Mammary epithelial cell (primary cell): ENCODE measurements at places on chromosomes 3 and 15. TPM values are rescaled to one million over a fixed set of nuclear protein-coding genes. Genes with fewer than 3 reads are reported as not detected.

DNA sequence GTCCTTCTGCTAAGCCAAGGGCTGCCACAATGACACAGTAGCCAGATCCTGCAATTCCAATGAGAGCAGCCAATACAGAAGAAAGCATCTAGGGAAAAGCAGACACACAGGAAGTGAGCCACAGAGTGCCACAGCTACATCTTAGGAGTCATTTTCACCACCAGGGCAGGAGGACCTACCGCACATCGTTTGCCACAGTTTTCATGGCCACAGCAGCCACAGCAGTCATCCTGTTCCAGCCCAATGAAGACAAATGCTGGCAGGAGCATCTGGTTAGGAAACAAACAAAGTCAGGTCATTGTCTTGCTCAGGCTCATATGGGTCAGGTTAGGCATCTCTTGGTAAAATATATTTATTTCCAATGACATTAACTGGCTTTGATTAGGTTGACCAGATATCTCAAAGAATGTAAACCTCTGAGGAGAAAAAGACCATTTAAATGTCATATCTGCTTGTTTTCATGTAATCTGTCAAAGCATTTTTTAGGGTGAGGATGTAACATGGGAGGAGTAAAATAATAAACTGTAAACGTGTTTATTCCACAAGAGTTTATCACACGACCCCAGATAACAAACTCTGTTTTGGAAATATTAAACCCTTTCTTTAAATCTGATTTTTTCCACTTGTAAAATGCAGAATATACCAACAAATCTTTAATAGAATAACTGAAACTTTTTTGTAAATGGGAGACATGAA is 1.8 kb downstream of the TM4SF1 start:
- peak; percentile 61 for DNase-seq

- no peak for DNase-seq
Measured at GRCh38 chr15:32877252-32878019, 159.6 kb downstream of the GREM1 start.

- peak; percentile 91 for DNase-seq
Measured at GRCh38 chr3:65963787-65964677, 74.7 kb downstream of the MAGI1 start.

GRCh38 chr15:62241135-62241770 is 76.2 kb upstream of the C2CD4B start:
- peak; percentile 5 for DNase-seq

GRCh38 chr15:74902295-74903075 is 4.2 kb downstream of the FAM219B start:
- no peak for DNase-seq

GRCh38 chr3:122324871-122325323 is at the start of gene CSTA:
TSS of gene CSTA (plus strand) at chr3:122325248. CDS start at chr3:122325293, 45 bp downstream.
- DNase-seq: peak; percentile 96

DNA sequence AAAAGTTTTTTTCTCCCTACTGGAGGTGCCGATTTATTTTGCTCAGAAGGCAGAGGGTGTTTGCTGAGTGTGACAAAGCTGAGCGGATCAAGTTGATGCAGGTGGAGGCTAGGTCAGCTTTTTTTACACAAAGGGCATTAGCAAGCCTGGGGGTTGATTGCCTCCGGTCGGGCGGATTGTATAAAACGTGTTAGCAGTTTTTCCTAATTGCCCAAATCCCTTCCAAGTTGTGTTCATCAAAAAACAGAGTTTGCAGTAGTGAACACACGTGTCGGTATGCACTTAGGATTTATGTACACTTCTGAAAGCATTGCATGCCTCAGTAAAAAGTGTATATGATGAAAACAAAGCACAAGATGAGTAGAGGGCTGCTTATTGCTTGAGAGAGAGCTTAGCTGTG is 2.6 kb downstream of the GPR160 start:
- DNase-seq: no peak

- DNase-seq: peak; percentile 51
Measured at GRCh38 chr3:155323063-155323666, 29.7 kb upstream of the STRIT1 start.

DNA sequence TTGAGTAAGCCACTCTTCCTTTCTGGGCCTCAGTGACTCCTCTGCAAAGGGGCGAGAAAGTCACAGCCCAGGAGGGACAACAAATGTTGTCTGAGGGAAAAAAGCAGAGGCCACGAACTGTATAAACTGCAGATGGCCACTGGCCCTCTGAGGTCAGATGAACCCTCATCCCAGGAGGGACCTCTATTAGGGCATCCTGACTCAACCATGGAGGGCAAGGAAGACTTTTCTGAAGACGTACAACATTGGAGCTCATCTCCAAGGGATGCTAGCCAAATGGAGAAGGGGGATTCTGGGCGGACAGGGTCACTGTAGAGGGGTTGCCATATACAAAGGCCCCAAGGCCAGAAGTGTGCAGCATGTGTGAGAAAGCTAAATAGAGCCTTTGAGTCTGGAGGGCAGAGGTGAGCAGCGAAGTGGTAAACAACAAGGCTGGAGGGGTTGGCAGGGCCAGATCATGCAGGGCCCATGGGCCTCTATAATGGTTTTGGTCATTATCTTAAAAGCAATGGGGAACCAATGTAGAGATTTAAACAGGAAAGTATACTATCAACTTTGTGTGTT is 16.7 kb downstream of the GRAMD2A start:
- DNase-seq: no peak

DNA sequence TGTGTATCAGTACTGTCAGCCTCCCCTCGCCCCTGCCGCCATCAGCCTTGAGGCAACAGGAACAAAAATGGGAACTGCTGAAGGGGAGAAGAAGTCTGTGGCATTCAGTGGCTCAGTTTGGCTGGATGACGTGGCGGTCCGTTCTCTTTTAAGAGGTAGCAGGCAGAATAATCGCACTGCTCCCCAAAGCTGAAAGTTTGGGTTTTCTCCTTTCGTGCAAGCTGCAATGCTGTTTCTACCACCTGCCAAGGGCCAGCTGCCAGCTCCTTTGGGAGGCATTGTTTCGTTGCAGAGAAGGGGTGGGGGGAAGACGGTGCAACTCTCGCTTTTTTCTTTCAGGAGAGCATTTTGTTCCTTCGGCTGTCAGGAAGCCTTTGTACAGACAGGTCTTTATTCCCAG is 369.6 kb upstream of the RORA start:
- DNase-seq: no peak

DNA sequence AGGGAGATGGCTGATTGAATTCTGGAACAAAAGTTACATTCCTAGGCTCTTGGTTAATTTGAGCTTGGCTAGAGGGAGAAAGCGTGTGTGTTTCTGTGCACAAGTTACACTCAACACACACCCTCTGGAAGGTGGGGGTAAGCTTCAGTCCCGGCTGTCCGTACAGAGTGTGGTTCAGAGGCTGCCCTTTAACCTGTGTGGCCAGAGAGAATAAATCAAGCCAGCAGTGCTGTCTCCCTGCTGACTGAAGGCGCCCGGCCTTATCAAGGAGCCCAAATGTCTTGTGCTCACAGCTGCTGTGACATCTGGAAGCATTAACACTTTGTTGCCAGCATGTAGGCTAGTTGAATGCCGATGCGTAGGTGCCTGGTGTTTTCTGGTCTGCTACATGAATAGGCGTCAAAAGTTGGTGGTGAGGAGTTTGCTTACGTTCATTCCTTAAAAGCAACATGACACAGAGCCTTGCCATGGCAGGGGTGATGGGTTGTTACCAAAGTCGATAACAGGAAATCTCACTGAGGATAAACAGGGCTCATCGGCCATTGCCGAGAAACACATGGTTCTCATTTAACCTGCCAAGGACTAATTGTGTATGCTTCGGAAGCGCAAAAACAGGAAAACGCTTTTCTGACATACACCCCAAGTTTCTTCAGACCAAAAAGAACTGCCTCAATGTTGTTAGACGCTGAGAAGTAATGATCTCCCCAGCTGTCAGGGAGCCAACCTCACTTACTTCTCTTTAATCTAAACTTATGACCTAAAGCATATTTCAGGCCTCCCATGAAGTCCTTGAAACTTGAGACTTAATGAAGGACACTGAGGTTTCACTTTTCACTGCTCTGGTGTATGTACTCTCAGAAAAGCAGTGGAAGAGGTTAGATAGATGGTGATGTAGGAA is 95.8 kb upstream of the CTDSPL start:
- no peak for DNase-seq

DNA sequence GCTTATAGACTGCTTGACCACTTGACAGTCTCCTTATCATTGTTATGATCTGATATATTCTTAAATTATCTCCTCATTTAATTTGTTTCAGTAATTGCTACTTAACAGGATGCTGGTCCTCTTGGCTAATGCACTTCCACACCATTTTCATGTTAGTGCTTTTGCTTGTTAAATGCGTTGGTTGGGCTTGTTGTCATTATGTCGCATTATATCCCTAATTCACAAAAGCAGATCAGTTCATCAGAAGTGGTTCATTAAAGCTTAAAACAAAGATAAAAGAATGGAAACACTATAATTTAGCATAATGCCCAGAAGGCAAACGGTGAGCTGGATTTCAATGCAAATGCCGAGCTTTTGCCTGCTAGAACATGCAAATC is 17.1 kb upstream of the EHHADH start:
- DNase-seq: no peak

DNA sequence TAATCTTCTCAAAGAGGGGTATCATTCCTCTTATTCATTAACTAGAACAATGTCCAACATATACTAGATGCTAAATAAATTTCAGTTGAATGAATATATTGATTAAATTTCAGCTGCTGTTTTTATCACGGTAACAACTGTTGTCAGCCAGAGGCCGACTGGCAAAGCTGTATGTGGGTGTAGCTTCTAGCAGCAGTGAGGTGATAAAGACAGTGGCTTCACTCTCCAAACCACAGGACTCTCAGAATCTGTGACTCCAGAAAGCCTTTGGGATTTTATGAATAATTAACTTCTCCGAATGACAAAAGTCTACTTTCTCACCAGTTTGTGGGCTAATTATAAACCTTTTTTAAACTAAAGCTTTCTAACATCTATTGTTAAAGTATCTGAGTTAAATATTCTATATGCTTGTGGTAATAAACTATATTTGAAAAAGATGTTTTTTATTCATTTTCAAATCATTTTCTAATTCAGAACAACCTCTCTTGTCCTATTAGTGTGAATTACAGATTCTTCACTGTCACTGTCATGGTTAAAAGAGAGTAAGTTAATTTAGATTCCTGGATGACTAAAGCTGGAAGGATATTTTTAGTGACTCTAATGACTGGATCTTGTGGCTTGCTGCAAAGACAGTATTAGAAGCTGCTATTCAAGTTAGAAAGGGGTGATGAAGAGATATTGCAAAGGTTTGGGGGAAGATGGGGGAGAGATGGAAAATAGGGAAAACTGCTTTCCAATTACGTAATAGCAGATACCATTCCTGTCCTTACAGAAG is 796.4 kb upstream of the ARPP21 start:
- no peak for DNase-seq

- DNase-seq: peak; percentile 30
Measured at GRCh38 chr15:70140543-70141375, 43.0 kb upstream of the TLE3 start.

DNA sequence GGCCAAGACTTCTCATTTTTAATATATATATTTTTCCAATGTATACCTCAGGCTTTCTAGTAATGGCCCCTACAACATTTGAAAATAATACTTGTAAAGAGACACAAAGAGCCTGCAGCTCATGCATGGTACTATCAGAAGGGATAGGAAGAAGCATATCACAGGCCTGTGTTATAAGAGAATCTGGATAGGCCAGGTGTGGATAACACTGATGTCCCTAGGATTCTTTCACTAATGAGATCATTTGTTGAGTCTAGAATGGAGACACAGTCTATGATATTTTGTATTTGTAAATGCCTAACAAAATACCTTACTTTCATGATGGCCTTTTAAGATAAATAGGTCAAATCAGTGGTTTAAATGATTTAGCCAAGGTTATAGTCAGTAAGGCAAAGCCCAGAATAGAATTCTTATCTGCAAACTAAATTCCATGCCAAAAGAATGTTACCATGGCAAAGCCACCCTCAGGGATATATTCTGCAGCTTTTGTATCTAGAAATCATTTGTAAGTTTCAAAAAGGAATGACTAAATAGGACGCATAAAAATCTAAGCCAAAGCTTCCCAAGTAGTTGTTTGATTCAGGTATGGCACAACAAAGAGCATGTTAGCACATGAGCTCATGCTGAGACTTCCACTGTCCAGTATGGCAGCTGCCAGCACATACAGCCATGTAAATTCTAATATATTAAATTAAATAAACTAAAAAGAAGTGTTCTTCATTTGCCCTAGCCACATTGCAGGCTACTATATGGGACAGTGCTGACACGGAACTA is 10.0 kb downstream of the DCP1A start:
- peak; percentile 18 for DNase-seq

GRCh38 chr15:74873756-74874424 is 725 bp upstream of the SCAMP2 start:
- DNase-seq: no peak

DNA sequence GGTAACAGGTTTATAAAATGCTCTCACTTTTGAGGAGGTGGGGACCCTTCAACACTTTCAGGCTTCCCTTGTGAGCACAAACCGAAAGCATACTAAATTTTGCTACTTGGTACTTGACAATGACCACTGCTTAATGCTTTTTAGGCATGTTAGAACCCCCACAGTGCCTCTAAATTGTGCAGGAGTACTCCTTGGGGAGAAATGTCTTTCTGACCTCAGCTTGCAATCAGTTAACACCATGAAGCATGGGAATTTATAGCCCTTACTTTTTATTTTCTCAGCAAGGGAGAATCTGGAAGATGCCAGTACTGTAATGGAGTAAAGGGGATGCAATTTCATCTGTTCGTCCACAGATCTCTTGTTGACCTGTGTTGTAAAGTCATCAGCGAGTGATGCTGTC is 308.9 kb upstream of the TBC1D5 start:
- no peak for DNase-seq

GRCh38 chr3:123808812-123809211 is 75.3 kb downstream of the MYLK start:
- no peak for DNase-seq

GRCh38 chr15:39588531-39589192 is 7.8 kb downstream of the THBS1 start:
- peak; percentile 24 for DNase-seq

- no peak for DNase-seq
Measured at GRCh38 chr3:42654331-42655201, 1.1 kb downstream of the ZBTB47 start.

PLXND1 gene
- 1.8 and 2.7 TPM in 2 replicates for total RNA-seq

GOLGA6A gene
- total RNA-seq: not detected in 2 replicates

ALPK3 gene
- 0.16 and 0.27 TPM in 2 replicates for total RNA-seq

SEMA3F gene
- 102 TPM for total RNA-seq

MME gene
- total RNA-seq: 94.5 TPM

IQCF5 gene
- total RNA-seq: not detected in 2 replicates

BTD gene
- 21.7 TPM for total RNA-seq

ARGFX gene
- total RNA-seq: not detected
